Activated T-helper 1 cell treated with anti-CD3 and anti-CD28 coated beads, Interleukin-2, amount 50 U/mL, for 16 hours (primary cell): ENCODE measurements at places on chromosomes 6 and 20.

- no peak for DNase-seq
Observed at GRCh38 chr6:48183178-48183577, 72.2 kb upstream of the PTCHD4 start.

DNA sequence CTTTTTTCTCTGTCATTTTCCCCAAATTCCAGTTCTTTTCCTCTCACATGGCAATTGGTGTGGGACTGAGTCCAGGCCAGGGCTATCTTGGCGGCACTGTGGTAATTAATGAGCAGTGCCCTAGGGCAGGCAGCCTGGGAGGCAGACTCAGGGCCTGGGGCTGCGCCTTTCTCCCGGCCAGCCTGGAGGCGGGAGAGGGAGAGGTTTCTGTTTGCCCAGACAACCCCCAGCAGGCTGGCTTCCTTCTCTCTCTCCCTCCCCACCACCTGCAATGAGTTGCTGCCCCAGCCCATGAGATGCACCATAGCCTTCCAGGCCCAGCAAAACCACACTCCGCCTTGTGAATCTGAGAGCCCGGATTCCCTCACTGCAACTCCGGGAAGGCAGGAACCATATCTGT, 15.1 kb upstream of the CCDC167 start:
- no peak for DNase-seq

- DNase-seq: no peak
Observed at GRCh38 chr20:9363673-9364072, 150.7 kb upstream of the LAMP5 start.

GRCh38 chr6:42125231-42125630, 17.2 kb downstream of the C6orf132 start:
- DNase-seq: no peak

DNA sequence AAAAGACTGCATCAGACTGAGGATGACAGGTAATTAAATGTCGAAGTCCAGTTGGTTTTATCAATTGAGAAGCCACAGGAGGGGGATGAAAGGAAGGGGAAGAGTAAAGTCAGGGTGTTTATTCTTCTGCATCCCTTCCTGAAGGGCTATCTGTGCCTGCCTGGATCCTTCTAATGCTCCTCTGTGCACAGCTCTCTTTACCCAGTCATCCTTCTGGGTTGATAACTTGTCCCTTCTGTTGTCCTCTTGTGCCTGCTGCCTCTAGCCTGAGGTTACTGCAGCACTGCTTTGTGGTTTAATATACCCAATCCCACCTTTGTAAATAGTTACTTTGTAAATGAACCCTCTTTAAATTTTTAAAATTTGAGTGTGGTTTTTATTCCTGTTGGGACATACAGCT, 1127.3 kb downstream of the EPHA7 start:
- DNase-seq: no peak

DNA sequence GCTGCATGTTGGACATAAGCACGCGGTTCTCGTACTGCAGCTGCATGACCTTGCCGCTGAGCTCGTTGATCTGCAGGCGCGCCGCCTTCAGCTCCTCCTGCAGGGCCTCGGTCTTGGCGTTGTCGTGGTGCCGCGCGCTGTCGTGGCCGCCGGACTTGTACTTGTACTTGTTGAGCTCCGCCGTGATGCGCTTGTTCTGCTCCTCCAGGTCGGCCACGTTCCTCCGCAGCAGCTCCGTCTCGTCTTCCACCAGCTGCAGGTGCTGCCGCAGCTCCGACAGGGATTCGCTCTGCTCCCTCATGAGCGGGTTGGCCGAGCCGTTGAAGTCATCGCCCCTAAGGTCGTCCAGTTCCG, 16.6 kb upstream of the KIAA0408 start:
- DNase-seq: no peak

GRCh38 chr6:126531840-126532239, 191.9 kb downstream of the CENPW start:
- DNase-seq: no peak

GRCh38 chr6:13063300-13063918, 264.9 kb downstream of the TBC1D7 start:
- no peak for DNase-seq

- no peak for DNase-seq
Observed at GRCh38 chr6:146819596-146820320, 221.0 kb downstream of the ADGB start.

DNA sequence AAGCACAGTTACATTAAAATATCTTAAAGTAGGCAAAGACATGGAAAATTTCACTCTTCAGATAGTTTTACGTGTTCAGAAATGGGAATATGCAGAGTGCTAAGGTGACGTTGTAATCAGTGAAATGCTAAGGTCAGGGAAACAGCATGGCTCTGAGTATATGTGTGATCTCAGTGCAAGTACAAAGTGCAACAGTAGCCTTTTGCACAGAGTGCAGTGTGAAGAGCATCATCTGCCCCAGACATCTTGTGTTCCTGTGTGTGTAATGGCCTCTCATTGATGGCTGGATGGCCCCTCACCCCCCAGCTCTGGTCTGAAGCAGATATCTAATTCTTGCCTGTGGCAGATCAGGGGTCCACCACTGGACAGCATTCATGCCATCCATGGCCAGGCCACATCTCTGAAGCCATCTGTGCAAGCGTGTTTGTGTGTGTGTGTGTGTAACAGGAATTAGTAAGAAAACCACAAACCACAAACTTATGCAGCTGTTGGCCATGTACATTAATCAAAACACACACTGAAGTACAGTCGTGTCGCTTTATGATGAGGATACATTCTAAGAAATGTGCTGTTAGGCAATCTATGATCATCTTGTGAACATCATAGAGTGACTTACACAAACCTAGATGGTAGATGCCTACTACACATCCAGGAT, 165.1 kb downstream of the RALGAPA2 start:
- DNase-seq: no peak

DNA sequence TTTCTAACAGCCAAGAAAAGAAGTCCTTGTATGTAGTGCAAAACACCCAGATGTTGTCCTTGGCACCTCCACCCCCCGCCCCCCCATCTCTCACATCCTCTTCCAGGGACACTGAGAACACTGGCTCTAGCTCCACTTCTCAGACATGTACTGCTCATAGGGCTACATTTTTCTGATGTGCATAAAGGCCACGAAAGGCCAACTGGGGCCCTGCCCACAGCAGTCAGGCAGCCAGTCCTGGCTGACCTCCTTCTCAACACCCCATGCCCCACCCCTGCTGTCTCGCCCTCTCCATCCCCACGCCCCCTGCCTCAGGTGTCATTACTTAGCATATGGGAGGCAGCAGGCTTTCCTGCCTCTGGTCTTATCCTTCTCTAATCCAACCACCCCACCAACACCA, 11.3 kb downstream of the GABRR1 start:
- no peak for DNase-seq

- DNase-seq: no peak
Observed at GRCh38 chr20:1468117-1468624, 1.5 kb upstream of the NSFL1C start.

- DNase-seq: no peak
Observed at GRCh38 chr20:35232575-35232974, 6.1 kb downstream of the MMP24 start.
